ENCODE measurements at places on chromosomes 6 and 20.
A peak's percentile ranks its signal among the peaks of the same experiment; 100 is the strongest.

GRCh38 chr20:19566226-19566945, 191.7 kb upstream of the RIN2 start:
- no peak for DNase-seq

GRCh38 chr20:41635158-41635557, 17.0 kb upstream of the CHD6 start:
- DNase-seq = no peak

DNA sequence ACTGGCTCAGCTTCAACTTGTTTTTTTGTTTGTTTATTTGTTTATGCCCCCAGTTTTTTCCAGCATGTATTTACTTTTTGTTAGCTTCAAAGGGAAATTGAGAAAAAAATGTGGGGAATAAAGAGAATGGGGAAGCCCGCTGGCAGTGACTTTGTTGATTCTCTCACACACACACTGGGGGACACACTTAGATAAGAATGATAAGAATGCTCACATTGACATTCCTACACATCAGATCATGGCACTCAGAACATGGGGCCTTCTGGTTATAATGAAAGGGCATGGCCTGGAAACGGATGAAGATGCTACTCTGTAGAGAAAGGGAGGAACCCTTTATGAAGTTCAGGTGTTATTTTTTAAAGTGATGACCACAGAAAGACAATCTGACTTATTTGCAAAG, 15.6 kb upstream of the DAAM2 start:
- no peak for DNase-seq

DNA sequence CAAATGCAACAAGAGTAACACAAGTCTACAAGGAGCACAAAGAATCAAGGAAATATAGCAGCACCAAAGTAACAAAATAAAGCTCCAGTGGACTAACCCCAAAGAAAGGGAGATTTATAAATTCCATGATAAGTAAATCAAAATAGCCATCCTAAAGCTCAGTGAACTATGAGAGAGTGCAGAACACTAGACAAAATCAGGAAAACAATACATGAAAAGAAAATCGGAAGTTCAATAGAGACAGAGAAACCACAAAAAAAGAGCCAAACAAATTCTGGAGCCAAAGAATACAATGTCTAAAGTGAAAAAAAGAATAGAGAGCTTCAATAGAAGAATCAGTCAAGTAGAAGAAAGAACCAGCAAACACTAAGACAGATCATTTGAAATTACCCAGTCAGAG, 247.3 kb upstream of the TENT5A start:
- no peak for DNase-seq

GRCh38 chr6:24080711-24081110, 45.3 kb upstream of the NRSN1 start:
- no peak for DNase-seq

DNA sequence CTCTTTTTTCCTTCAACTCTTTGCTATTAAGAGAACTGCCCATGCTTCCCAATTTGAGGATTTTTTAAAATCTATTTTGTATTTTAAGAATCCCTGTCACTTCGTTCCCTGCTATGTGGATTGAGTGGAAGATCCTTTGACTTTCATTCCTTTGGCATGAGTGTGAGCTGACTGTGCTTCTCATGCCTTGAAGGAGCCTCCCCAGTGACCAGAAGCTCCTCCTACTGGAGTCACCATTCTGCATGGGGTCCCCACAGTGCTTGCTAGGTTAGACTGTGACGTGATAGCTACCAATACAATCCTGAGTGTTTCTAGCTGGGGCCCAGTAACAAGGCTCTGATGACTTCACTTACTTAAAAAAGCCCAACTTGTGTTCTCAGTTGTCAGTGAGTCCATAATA, 104.4 kb upstream of the LAMP5 start:
- DNase-seq = no peak

DNA sequence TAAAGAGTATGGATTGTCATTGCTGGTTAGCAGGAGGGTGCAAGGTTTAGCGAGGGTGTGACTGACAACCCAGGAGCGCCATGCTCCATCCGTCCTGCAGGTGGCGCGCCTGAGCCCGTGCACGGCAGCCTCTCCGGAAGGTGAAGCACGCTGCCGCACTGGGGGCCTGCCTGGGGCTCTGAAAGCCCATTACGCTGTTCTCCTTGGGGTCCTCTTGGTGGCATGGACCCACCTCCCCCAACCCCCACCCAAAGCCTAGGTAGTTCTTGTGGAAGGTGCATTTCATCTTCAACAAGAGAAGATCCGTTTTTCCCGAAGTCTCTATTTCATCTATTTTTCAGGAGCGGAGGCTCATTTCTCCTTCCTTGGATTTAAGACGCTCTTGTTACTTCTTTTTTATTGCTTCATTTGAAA, 197.4 kb upstream of the KCNG1 start:
- peak; percentile 58 for DNase-seq

- no peak for DNase-seq
Observed at GRCh38 chr6:410555-411395, 19.2 kb downstream of the IRF4 start.

DNA sequence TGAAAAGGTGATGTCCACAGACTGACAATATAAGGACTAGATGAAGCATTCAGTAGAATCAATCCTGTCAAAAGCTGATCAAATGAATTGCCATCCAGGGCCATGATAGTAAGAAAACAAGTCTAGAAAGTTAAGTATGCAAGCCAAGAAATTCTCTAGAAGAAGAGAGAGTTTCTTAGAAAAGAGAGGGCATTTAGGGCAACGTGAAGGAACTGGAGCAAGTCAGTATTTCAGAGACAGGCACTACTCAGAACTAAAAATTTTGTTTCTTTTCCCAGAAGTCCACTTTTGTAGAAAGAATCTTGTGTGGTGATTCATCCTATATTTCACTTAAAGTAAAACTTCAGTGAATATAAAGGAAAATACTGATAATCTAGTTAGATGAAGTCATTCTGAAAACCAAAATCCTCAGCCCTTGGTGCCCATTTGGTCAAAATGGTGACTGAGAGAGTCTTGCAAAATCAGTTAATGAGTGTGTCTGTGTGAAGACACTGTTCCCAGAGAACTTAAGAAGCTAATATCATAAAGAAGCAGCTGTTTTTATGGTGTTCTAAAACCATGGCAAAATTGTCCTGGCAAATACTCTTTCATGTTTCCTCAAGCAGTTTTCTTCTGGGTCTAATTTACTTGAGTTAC, 82.2 kb downstream of the COL19A1 start:
- DNase-seq = no peak

GRCh38 chr20:9401371-9401770, 113.0 kb upstream of the LAMP5 start:
- DNase-seq = no peak

DNA sequence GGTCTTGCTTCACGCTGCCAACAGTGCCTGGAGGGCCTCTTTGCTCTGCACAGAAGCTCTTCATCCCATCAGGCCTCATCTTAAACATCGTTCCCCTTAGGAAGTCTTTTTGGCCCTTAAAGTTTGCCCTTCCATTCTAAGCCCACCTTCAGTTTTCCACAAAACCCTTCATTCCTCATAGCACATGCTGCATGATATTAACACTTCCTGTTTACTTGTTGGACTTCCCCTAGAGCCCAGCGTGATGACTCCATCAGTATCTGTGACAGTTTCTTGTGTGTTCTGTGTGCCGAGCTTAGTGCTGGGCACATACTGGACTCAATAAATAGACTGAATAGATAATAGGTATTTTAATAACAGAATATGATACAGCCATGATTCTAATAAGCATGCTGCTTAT, 2.2 kb downstream of the NT5DC1 start:
- DNase-seq = no peak

DNA sequence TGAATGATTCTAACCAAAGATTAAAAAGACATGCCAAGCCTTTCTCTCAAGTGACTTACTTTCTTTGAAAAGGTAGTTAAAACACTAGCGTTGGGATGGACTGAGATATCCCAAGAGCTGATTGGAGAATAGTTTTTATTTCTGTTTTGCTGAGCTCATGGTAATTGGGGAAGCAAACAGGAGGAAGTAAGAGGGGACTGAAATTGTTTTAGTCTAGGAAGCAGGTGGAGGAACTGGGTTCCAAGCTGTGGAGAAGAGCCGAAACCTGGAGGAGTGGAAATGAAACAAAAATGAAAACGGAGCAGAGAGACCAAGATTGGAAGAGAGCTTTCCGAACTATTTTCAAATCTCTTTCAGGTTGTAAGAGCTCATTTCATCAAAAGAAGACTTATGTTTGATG, 59.9 kb upstream of the TENT5A start:
- no peak for DNase-seq

DNA sequence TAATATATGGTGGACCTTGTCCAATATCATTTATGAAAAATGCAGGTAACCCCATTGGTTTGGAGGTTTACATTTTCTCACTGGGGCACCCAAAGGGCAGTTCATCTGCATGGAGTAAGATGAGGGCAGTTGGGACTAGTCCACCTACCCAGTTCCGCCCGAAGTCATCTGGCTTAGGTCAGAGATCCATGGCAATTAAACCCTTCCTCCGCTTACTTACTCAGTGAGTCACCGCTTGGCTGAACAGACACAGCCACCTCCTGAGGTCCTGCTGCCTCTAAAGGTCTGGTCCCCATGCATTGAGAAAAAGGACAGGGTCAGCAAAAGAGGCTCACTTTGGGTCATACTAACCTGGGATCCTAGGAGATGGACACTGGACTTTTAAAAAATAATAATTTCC, 102.9 kb upstream of the PRL start:
- no peak for DNase-seq

DNA sequence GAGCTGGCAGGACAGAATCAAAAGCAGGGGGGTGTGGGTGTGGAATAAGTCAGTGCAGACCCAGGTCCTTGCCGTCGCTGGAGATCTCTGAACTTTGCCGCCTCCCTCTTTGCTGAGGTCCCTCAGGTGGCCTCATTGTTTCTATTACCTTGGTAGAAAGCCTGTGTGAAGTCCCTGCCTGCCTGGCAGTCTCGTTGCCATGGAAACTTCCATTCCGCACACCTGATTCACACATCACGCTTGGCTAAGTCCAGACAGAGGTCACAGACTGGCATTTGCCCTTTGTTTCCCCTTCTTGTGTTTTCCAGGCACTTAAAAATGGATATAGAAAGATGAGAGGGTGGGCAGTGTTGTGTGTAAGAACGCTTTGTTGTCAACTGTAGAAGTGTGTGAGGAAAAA, 260.6 kb downstream of the PRL start:
- DNase-seq = no peak

GRCh38 chr6:83974409-83975050, 59.0 kb upstream of the MRAP2 start:
- no peak for DNase-seq

GRCh38 chr6:70345619-70346018, 42.7 kb upstream of the COL9A1 start:
- DNase-seq = no peak

DNA sequence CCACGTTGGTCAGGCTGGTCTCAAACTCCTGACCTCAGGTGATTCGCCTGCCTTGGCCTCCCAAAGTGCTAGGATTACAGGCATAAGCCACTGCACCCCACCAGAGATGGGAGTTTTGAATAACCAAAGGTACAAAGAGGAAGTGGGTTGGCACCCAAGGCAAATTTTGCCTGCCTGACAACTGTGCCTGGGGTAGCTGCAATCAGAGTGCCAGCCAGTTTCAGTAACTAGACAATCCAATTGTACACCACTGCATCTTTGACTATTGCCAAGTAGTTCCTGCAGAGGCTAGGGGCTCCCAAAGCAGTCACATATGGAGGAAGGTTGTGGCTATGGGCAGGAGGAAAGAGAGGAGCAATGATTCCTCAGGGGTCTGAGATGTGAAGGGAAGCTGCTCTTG, 16.6 kb downstream of the ZC3H12D start:
- no peak for DNase-seq

DNA sequence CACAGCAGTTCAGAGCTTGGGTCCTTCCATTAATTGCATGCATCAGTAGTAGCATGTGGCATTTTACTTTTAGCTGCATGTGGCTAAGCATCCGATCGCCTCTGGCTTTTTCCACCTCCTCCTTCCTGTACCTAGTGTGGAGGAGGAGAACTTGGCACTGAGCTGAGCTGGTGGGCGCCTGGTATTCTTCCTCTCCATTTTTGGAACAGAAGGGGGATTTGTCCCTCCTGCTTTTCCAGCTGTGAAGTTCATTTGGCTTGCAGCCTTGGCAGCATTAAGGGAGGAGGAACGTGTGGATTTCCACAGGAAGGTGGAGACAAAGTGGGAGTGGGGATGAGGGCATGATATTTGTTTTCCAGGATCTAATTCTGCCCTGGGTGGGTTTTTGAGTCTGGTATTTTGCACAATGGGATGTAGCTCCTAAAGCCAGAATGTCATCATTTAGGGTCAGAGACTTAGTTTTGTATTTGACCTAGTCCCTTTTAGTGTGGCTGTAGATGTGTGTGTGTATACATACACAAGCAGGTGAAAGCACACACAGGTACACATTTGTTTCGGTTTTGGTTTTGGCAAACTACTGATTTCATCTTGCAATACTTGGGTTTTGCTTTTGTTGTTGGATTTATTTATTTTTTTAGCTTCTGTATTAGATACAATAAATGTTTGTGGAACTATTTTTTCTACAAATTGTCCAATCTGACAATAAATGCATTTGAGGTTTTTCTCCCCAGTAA, 90.0 kb downstream of the SASH1 start:
- DNase-seq = no peak

DNA sequence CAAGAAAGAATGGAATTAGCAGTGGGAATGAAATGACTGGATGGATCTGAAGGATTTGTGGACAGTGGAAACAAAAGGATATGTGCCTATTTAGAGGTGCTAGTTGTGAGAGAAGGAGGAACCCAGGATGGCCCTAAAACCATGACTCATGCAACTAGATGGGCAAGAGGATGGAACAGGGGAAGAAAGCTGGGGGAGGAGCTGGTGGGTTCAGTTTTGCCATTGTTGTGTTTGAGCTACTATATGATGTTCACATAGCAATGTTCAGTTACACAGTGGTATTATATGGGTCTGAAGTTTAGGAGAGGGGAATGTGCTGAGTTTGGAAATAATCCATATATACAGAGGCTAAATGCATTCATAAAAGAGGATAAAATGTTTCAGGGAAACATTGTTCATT, 125.7 kb upstream of the SSTR4 start:
- DNase-seq = no peak

GRCh38 chr6:130697995-130698535, 129.1 kb upstream of the SMLR1 start:
- DNase-seq = no peak

DNA sequence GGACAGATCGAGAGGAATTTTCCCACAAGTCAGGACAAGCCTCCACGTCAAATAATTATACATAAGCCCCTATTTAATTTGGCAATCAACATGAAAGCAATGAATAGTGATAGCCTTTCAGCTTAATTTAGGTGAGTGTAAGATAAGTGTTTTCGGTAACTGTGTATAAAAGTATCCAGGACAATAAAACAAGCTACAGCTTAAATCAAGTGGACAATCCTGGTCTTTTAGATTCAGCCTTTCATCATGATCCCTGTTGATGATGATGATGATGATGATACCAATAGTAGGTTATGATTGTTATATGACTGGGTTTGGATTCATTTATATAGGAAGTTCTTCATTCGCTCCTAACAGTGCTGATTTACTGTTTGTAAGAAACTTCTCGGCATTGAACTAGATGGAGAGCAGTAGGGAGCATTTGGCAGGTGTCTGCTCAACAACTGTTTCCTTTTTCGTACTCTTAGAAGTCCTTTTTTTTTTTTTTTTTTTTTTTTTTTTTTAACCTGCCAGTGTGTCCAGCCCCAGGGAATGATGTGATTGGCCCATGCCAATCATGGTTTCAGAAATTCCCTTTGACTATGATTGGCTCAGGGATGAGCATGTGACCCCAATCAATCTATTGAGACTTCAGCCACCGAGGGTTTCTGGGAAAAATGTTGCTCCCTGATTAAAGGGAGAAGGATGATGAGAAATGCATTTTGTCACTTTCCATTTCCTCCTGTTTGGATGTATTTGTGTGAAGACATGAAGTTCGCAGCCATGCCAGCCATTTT, 11.3 kb upstream of the RNF182 start:
- no peak for DNase-seq

GRCh38 chr20:22001886-22002285, 296.4 kb downstream of the PAX1 start:
- no peak for DNase-seq

Data from mesothelial cell of epicardium (in vitro differentiated cells).